Bronchial epithelial cell (primary cell): ENCODE measurements at places on chromosomes 4 and X. TPM values are rescaled to one million over a fixed set of nuclear protein-coding genes. Genes with fewer than 3 reads are reported as not detected.

Gene MAGED4B
- total RNA-seq = 0.13 and 1.6 TPM in 2 replicates

Gene MEPE
- total RNA-seq = not detected in 2 replicates

Gene PHOX2B
- not detected in 2 replicates for total RNA-seq

- DNase-seq = no peak
Observed at GRCh38 chrX:105221374-105221773, 880 bp upstream of the TEX13A start.

DNA sequence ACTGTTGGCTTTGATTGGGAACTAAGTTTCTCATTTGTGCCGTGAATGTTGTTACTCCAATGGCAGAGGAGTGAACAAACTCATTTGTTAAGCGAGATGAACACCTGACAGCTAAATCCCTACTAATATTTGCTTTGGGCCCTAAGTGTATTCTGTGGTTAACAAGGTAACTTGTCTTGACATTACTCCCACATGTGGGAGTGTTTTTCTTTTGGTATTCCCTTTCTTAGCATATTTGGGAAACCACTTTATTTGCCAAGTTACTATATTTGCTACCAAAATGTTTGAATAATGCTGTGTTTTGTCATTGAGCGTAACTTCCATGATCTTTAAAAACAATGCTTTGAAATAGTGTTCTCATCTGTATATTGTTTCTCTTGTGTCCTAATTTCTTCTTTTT, 82.5 kb downstream of the ARHGAP10 start:
- DNase-seq = peak; percentile 73

DNA sequence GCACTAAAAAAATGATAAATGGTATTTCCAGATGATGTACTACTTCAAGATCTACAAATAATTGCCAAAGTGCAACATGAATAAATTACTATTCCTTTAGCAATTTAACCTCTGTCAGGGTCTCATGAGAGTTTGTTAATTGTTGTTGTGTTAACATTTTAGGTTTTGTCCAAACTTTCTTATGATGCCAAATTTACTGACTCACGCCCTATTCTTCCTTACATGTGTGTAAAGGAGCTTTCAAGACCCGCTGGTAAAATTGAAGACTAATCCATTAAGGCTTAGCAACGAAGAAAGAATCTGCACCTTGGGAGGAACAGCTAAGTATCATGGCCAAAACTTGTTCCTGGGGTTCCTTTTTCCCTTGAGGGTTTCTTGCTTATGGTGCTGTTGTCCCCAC, 252.7 kb upstream of the JADE1 start:
- no peak for DNase-seq
